ENCODE measurements at places on chromosomes 1 and 21.

GRCh38 chr1:198018529-198018928 is 101.4 kb downstream of the LHX9 start:
- no peak for DNase-seq

GRCh38 chr1:34396042-34396441 is 219.3 kb downstream of the C1orf94 start:
- DNase-seq: no peak

- DNase-seq: no peak
Observed at GRCh38 chr1:17553975-17554700, 14.6 kb downstream of the ARHGEF10L start.

DNA sequence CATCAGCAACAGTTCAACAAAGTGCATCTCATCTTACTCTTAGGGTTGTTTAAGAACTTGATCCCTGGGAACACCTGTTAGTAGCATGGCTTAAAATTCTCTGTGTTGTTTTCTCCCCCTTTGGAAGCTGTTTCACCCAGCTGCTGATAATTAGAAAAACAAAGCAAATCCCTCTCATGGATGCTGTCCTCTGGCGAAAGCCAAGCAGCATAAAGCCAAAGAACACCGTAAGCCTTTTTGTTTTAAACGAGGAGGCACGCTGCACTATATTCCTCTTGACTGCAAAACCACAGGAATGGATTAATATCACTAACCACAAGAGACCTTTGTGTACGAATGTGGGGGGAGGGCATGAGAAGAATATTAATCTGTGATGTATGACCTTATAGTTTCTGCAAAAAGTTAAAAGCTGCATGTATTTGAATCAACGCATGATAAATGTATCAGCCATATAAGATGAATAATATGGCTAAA is 923.2 kb downstream of the LTN1 start:
- no peak for DNase-seq

DNA sequence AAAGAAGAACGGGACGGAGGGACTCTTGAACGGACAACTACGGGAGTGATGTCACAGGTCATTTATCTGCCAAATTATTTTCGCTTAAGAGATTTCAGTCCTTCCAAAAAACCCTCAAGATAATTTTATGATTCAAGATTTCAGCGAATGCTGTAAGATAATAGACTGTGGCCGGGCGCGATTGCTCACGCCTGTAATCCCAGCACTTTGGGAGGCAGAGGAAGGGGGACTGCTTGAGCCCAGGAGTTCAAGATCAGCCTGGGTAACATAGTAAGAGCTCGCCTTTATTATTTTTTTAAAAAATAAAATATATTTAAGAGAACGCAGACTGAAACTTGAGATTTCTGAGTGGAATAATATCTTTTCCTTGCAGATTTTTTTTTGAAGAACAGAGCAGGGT is 609 bp downstream of the RWDD2B start:
- DNase-seq: no peak

DNA sequence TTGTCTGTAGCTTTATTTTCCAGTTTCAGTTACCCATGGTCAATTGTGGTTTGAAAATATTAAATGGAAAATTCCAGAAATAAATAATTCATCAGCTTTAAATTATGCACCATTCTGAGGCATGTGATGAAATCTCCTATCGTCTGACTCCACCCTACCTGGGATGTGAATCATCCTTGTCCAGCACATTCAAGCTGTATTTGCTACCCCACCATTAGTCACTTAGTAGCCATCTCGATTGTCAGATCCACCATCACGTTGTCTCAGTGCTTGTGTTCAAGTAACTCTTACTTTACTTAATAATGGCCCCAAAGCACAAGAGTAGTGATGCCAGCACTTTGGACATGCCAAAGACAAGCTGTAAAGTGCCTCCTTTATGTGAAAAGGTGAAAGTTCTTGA is 4.0 kb downstream of the STPG1 start:
- no peak for DNase-seq

GRCh38 chr1:85603086-85603880 is 22.7 kb downstream of the CCN1 start:
- DNase-seq: no peak

GRCh38 chr1:6861075-6861724 is 75.9 kb downstream of the CAMTA1 start:
- no peak for DNase-seq

DNA sequence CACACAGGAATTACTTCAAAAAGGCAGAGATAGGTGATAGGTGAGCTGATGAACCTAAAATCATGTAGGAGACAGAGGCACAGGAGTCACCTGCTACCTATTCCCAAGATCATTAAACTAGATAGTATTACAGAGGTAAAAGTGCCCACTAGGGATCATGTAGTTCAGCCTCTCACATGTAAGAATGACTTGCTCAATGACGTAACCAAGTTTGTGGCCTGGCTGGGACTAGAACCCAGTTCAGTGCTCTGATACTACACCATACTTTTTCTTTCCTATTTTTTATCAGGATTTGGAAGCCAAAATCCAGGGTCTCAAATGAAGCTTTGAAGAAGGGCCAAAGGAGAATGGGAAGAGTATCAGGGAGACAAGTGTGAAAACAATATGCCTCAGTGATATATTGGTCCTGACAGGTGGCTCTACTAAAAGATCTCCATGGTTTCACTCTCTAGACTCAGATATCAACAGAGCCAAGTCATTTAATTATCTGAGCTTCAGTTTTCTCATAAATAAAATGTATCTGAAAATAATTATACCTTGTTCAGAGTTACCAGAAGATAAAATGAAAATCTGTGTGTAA is 87.3 kb upstream of the SLFNL1 start:
- no peak for DNase-seq

DNA sequence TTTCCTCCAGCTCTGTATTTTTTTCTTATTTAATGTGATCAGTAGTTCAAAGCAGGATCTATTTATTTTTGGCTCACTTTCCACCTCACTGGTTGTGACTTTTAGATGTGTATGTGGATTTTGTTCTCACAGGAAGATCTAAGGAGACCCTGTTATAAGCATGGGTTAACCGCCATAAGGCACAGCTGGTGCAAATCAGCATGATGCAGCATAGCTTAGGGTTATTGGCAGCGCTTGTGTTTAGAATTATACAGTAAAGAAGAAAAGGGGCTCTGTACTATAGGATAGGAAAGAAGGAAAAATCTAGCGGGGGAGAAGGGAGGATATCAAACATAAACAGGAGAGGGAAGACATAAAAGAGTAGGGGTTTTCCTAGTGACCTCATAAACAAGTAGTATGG is 26.9 kb upstream of the RGL1 start:
- DNase-seq: no peak

DNA sequence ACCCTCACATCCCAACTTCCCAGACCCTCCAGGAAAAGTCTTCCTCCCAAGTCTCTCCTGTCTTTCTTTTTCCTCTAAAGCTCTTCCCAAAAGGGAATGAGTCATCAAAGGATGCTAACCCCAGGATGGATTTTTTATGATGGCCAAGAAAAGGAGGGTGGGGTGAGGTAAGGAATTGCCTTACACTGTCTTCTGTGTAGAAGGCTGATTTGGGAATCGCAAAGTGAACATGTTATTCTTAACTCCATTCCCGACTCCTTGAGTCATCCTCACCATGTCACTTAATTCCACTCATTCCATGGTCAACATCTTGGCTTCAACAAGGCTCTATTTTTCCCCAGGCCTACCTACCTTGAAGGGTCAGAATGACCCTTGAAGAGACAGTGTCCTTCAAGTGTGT is 44.0 kb downstream of the TBX15 start:
- no peak for DNase-seq

GRCh38 chr1:160363951-160364735 is 2.7 kb upstream of the NHLH1 start:
- no peak for DNase-seq

- peak; percentile 12 for DNase-seq
Observed at GRCh38 chr1:64505232-64505943, 35.5 kb downstream of the CACHD1 start.

- no peak for DNase-seq
Observed at GRCh38 chr1:173114346-173114745, 63.6 kb upstream of the TNFSF18 start.

- no peak for DNase-seq
Observed at GRCh38 chr21:38081708-38082107, 165.5 kb upstream of the KCNJ6 start.

DNA sequence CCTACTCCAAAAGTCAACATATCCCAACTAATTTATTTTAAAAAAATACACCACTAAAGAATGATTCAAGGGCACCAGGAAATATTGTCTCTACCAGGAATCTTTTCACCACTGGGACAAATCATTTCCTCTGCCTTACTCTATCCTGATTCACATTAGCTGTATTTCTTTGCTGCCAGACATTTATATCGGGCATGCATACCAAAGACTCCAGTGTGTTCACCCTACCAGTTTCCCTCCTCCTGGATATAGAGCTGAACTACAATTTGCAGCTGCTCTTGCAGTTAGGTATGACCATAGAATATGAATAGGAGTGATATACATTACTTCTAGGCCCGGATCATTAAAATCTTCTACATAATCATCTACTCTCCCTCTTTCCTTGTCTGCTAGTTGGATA is 7.6 kb downstream of the KCNJ6 start:
- DNase-seq: no peak

- no peak for DNase-seq
Observed at GRCh38 chr1:79679916-79680315, 673.4 kb upstream of the ADGRL4 start.

- DNase-seq: no peak
Observed at GRCh38 chr21:41953831-41954653, at the start of gene C2CD2. C2CD2 (minus strand) TSS chr21:41954018; CDS start chr21:41953648, 370 bp downstream.

DNA sequence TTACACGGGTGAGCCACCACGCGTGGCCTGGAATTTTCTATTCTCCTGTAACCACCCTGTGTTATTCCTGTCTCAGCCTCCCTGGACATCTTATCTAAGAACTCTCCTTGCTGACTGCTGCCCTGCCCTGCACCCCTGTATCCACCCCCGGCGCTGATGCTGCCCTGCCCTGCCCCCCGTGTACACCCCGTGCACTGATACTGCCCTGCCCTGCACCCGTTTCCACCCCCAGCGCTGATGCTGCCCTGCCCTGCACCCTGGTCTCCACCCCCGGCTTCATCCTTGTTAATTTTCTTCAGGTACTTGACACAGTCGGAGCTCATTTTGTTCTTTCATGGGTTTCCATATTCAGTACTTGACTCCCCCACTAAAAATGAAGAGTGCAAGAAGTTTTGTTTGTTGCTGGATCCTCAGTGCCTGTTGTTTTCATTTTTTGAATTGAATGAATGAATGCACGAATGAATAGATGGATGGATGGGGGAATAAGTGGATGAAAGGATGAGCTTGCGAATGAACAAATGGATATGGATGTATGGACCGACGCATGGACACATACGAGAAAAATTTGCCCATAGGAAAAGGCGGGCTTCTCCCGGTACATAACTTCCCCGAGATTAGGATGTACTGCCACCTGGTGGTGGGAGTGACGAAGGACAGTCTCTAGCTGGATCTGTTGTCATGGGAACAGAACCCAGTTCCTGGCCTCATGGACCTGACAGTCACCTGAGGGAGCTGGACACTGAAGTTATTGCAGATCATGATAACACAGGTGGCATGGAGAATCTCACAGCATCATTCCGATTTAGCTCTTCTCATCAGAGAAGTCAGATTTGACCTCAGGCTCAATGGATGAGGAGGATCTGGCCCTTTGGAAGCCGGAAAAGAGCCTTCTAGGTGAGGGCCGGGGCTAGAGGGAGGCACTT is 14.9 kb downstream of the AADACL4 start:
- DNase-seq: peak; percentile 52

DNA sequence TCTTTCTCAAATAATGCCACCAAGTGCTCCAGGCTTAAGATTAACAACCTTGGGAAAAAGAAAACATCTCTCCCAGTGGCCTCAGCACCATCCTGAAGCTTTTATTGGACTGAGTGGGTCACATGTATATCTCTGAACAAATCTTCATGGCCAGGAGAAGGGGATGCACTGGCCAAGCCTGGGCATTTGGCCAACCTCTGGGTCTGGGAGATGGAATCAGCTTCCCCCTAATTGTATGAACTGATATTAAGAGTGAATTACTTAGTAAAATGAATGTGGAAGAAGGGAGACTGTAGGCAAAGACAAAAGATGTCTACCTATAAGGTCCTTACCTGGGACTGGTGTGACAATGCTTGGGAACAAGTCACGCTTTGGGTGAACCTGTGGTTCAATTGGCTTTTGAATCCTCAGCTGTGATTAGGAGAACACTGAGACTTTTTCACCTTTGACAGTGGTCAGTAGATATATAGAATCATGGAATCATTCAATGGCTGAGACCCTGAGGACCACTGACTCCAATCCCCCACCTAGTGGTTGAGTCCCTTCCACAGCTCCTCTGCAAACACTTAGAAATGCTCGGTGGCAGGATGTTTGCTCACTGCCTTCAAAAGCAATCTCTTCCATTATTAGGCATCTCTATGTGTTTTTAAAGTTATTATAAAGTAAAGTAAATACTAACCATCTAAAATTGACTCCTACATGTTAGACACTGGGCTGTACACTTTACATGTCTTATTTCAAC is 102.6 kb upstream of the ATP1A1 start:
- no peak for DNase-seq

DNA sequence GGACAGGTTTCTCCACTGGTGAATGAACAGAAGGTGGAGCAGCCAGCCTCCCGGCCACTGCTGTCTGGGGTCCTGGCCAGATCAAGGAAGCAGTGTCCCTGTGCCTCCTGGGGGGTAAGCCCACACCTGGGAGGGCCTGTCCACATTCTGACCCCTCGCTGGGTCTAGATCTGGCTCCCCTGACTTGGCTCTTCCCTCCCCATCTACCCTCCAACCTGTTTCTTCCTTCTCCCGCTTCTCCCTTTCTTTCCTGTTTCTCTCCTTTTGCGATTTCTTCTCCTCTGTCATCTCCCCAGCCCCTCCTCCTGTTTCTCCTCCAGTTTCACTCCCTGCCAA is 378 bp downstream of the RORC start:
- DNase-seq: no peak

- DNase-seq: no peak
Observed at GRCh38 chr1:117176579-117176978, 34.1 kb downstream of the VTCN1 start.

DNA sequence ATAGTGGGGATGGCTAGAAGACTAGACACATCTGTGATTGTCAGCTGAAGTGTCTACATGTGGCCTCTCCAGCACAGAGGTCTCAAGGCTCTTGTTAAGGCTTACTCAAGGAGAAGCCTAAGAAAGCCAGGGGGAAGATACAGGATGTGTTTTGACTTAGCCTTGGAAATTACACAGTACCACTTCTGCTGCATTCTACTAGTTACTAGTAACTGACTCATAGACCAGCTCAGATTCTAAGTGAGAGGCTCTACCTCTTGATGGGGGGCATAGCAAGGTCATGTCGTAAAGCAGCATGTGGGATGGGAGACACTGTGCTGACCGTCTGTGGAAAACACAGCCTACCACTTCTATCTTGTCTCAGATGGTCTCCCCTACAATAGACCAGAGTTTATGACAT is 99.5 kb downstream of the UBE2U start:
- no peak for DNase-seq

- no peak for DNase-seq
Observed at GRCh38 chr21:43811262-43812105, 22.1 kb downstream of the RRP1 start.

DNA sequence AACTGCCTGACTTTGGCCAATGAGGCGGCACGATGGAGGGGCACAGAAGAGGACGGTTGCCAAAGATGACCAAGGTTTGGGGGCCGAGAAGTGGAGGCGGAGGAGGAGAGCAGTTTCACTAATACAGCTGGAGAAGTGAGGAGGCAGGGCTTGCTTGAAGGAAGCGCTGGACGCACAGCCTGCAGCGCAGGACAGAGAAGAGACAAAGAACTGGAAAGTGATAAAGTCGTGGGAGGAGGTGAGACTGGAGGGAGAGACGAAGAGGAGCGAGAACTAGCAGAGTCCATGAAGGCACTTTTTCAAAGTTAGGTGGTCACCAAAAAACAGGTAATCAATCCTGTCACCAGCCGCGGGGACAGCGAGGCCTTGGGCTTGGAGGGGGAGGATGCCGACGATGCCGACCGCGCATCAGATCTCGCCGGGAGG is 771 bp downstream of the PACC1 start:
- DNase-seq: no peak
